Left cardiac atrium (tissue), 4 donors: ENCODE measurements at places on chromosomes 6 and 20. TPM values are rescaled to one million over a fixed set of nuclear protein-coding genes. Genes with fewer than 3 reads are reported as not detected.

- no peak for DNase-seq
These were observed 643.8 kb downstream of the DHX35 start for GRCh38 chr20:39605908-39606307.

DNA sequence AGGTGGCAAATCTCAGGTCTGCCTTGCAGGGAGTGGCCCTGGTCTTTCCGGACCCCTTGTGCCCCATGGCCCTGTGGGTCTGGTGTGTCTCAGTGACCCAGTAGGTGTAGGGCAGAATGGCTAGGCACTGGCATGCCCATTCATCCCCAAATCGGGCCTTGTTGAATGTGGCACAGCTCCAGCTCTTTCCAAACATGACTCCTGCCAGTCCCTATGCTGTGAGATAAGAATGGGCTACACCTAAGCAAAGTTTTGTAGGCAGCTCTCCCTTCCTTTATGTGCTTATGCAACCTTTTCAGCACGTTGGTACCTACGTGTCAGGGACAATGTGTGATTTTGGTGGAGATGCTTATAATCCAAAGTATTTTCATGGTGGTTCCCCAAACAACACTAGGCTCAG is 33.9 kb downstream of the FOXO3 start:
- DNase-seq = peak; percentile 43

- no peak for DNase-seq
These were observed 186.6 kb downstream of the DOK5 start for GRCh38 chr20:54661880-54662465.

DNA sequence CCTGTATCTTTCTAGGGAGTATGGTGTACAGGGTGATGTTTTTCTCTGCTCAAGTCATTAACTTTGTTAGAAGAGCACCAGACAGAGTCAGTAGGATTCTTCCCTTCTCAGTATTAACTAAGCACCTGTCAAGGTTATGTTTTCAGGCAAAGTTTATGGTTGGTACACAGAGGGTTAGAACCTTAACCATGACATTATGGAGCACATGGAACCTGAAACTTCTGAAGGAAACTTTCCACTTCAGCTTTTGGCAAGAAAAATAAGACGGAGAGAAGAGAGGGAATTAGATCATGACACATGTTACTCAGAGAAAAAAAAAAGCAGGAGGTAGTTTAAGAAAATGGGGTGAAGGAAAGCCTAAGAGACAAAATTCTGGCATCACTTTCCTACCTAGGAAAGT is 112.9 kb upstream of the PDE7B start:
- DNase-seq = no peak

- no peak for DNase-seq
These were observed 9.1 kb downstream of the C6orf52 start for GRCh38 chr6:10685092-10685915.

GRCh38 chr6:142489722-142490610 is 188.2 kb downstream of the ADGRG6 start:
- DNase-seq = no peak

DNA sequence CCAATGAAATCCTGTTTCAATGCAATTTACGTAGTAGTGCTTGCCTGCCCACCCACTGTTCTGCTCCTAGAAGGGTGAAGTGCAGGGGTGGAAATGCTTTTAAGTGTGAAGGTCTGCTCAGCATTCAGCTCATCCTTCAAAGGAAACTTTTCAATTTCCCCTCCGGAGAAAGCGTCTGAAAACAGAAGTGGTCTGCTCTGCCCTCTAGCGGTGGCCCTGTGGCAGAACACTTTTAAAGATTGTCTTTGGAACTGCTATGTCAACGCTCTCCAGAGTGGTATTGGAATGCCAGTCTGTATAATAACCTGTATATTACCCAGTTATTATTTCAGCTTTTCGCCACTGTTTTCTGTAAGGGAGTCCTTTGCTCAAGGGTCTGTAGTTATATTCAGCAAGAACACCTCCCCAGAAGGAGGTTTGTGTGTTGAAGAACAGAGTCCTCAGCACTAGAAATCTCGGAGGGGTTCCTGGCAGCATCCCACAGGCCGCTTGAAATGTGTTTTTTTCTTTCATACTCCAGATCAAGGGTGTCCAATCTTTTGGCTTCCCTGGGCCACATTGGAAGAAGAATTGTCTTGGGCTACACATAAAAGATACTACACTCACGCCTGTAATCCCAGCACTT is 63.1 kb upstream of the KLHL31 start:
- DNase-seq = peak; percentile 30

- DNase-seq = no peak
These were observed 45.4 kb upstream of the ECI2 start for GRCh38 chr6:4180652-4181255.

DNA sequence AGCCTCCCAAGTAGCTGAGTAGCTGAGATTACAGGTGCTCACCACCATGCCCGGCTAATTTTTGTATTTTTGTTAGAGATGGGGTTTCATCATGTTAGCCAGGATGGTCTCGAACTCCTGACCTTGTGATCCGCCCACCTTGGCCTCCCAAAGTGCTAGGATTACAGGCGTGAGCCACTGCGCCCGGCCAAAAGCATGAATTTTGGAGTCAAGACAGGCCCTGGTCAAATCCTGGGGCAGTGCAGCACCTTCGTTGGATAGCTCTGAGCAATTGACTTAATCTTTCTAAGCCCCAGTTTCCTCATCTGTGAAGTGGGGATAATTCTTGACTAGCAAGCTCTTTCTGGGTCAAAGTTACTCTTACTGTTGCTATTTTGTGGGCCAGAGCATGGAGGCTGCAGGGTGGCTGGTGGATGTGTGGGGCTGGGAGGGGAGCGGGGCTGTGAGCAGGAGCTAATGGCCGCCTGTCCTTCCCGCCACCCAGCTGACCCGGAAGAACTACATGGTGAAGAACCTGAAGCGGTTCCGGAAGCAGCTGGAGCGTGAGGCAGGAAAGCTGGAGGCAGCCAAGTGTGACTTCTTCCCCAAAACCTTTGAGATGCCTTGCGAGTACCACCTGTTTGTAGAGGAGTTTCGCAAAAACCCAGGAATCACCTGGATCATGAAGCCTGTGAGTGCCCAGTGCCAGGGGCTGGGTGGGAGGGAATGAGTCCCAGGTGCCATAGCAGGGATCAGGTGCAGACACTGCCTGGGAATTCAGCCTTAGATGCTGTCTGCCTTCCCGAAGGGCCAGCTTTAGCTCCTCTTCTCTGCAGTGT is 39.0 kb downstream of the TTLL9 start:
- no peak for DNase-seq

- DNase-seq = no peak
These were observed 10.4 kb upstream of the PLG start for GRCh38 chr6:160691617-160692016.

GRCh38 chr6:131065112-131065823 is 2.2 kb upstream of the EPB41L2 start:
- no peak for DNase-seq

GRCh38 chr6:90874931-90875330 is 288.1 kb upstream of the MAP3K7 start:
- DNase-seq = no peak

DNA sequence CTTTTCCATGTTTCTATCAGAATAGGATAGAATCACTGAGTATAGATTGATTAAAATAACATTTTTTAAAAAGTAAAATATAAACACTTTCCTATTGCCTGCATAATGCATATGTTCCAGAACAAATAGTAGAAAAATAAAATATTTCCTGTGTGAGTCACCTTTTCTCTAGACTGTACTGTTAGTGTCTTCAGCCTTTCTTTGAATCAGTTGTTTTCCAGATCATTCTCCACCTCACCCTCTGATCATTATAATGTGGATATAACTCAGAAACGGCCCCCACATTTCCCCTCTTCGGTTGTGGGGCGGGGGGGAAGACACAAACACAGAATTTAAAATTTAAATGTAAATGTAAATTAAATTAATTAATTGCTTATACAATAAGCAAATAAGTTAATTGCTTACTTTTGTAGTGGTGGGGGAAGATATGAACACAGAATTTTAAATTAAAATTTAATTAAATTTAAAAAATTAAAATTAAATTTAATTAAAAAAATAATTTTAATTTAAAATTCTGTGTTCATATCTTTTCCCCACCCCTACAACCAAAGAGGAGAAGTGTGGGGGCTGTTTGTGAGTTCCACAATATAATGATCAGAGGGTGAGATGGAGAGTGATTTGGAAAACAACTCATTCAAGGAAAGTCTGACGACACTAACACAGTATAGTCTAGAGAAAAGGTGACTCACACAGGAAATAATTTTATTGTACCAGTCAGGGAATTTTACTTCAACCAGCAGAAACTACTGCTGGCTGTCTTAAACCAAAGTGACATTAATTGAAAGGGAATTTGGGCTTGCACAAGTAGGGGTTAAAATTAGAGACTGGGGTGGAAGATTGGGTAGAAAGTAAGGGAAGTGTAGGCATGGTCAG is 37.1 kb upstream of the PROKR2 start:
- no peak for DNase-seq

- no peak for DNase-seq
These were observed 20.6 kb downstream of the FOXC1 start for GRCh38 chr6:1630212-1630770.

- no peak for DNase-seq
These were observed 85.9 kb downstream of the SNAP25 start for GRCh38 chr20:10304471-10305046.

GRCh38 chr6:150745896-150746295 is 119.6 kb upstream of the MTHFD1L start:
- peak; percentile 38 for DNase-seq

GRCh38 chr6:47180633-47181032 is 129.1 kb downstream of the TNFRSF21 start:
- no peak for DNase-seq

DNA sequence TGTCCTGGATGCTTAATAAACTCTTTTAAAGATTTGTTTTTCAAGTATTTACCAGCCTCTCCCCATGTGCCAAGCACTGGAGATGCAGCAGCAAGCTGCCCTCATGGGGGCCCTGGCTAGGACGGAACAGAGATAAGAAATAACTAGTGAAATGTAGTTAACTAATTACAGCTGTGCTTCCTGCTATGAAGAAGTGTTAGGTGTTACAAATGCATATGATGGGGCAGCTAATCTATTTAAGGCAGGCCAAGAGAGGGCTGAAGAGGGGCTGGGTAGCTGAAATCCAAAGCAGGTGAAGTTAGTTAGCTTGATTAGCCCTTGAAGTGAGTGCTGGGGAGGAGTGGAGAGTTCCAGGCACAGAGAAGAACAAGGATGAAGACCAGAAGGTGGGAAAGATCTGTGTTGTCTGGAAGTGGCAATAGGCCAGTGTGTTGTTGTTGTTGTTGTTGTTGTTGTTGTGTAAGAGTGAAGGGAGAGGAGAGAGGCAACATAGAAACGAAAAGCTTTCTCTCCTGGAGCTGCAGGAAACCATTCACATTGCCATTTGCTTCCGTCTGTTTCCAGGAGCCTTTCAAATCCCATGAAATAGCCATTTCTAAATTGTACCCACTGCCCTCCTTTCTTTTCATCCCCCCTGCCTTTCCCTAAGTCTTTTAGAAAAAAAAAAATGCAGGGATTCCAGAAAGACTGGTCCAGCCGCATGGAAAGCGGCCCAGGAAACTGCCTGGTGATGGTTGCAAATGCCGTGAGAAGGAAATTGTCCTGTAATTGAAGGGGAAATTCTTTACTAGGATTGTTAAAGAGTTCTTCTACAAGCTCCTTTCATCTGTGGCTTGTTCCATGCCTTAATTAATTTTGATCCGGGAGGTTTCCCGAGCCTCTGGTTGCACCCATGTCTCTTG is 119.6 kb downstream of the TFAP2C start:
- no peak for DNase-seq

DNA sequence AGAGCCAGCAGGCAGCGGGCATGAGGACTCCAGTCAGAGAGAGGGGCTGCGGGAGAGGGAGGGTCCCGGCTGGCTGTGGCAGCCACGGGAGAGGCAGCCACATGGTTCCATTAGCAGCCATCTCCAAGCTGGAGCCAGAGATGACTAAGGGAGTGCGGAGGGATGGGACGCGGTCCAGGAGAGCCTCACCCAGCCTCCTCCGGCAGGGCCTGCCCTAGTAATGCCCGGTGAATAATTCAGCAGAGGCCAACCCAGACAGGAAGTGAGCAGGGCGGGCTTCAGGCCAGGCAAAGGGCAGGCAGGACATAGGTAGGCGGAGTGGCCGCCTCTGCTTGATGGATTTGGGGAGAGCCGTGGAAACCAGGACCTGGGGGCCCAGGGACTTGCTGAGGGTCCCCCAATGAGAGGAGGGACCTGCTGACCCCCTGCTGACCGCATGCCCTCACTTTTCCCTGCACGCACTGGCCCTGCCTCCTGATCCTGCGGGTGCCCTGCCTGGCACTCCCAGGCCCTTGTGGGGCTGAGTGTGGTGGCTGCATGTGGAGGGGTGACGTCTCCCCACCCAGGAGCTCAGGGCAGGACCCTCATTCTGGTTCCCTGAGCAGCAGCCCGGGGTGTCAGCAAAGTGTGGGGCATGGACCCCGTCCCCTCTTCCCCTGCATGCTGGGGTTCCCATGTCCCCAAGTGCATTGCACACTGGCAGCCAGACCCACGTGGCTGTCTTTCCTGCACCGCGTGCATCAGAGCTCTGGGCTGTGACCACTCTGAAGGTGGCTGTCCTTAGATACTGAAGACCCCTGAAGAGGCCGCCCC is 51.8 kb upstream of the SLCO4A1 start:
- peak; percentile 76 for DNase-seq

GRCh38 chr20:13007596-13007995 is 1.2 kb upstream of the SPTLC3 start:
- no peak for DNase-seq

DNA sequence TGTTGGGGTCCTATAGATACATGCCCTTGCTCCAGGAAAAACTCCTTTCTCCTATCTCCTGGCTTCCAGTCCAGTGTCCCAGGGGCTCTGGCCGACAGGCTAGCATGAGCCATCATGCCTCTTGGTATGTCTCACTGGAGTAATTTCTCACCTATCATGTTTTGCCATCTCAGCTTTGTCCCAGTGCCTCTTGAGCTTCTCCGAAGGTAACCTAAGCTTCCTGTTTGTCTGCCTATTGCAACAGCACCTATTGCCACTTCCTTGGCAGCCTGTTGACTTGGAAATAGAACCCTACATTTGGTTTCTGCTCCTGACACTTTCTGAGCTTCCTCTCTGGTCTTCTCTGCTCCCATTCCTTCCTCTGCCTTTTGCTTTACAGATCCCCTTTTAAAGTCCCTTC is 197.7 kb downstream of the KCNQ5 start:
- no peak for DNase-seq

DNA sequence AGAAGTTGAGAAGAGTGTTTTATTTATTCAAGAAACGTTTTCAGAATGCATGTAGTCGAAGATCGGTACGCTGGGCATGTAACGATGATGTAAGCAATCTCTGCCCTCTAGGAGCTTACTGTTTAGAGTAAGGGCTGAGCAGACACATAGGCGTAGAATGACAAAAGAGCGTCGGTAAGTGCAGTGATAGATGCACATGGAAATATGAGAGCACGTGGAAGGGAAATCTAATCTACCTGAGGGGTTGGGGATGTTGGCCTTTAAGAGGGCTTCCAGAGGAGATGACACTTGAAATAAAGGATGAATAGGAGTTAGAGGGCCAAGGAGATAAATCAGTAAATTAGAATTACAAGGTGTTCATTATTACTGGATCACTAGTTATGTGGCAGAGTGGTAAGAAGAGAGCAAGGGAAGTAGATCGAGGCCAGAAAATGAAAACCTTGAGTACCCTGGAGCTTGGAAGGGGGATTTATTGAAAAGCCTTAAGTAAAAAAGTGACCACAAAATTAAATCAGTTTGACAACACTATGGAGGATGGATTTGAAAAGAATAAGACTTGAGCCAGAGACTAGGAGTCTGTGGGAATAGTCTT is 782 bp downstream of the TRMT11 start:
- DNase-seq = no peak

- DNase-seq = no peak
These were observed 281.3 kb downstream of the BMP7 start for GRCh38 chr20:56985066-56985685.

Gene SDHAF4
- total RNA-seq = 16.4 TPM

Gene SLC52A3
- 3.6 TPM for total RNA-seq

Gene CST2
- total RNA-seq = not detected

Gene MUC22
- total RNA-seq = not detected

Gene RNF182
- total RNA-seq = 0.81 TPM

Gene EEF1A2
- 679 TPM for total RNA-seq

Gene CCND3
- 62.4 TPM for total RNA-seq
